T-helper 22 cell (primary cell): ENCODE measurements at places on chromosomes 3 and 15.

DNA sequence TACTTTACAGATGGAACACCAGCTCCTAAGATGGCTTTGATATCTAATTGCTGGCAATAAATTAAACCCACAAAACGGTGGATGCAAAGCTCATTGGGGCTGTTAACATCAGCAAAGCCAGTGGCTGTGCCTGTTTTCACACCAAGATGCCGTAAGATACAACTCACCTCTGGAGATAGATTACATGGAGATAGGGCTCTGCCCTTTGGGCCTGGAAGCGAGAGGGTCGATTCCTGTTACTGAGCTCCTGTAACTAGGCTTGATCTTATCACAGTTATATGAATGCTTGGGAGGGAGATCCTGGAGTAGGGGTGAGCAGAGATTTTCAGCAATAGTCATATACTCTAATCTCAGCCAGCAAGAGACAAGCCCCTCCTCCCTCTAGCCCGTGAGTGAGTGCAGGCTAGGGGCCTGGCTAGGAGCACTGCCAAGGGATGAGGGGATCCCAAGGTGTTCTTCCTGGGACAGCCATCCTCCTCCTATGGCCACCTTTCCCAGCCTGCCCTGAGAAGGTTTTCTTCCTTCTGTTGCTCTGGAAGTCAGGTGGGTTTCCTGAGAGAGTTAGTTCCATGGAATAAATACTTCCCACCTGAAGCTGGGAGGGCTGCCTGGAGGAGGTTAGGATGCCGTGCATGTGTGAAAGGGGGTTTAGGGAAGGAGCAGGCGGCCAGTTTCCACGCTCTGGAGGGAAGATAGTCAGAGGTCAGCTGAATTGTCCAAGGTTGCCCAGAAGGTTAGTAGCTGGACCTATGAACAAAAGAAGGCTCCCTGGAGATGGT, 18.1 kb upstream of the DOCK3 start:
- DNase-seq = no peak

- DNase-seq = no peak
These were observed 16.9 kb downstream of the DUSP7 start for GRCh38 chr3:52039426-52039825.

DNA sequence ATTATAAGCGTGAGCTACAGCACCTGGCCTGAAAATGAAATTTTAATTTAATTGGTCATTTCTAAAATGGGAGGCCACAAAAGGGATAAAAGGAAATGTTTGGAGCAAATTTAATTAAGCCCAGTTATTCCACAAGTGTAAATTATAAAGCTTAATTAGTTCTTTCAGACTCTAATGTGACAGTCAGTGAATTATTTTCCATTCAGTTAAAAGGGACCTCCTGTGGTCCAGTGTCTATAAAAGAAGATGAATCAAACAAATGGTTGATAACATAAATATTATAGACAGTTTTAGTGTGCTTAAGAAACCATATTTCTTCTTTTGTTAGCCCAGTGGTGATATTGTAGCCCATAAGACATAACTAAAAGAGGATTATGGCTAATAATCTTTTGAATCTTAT, 66.4 kb downstream of the CNOT10 start:
- DNase-seq = no peak

DNA sequence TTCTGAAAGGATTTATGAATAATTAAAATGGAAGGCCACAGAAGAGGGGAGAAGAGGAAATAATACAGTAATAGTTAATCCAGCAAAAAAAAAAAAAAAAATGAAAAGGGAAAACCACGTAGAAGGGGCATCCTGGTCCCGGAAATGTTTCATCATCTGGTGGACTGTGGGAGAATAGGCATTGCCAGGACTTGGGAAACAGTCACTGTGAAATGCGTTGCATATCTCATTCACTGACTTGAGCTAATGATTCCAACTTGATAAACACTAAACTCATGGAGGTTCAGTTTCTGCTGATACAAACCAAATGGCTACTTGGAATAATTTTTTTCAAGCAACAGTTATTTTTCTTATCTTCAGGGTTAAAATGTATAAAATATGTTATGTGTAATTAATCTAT, 3.2 kb downstream of the XCR1 start:
- DNase-seq = no peak

DNA sequence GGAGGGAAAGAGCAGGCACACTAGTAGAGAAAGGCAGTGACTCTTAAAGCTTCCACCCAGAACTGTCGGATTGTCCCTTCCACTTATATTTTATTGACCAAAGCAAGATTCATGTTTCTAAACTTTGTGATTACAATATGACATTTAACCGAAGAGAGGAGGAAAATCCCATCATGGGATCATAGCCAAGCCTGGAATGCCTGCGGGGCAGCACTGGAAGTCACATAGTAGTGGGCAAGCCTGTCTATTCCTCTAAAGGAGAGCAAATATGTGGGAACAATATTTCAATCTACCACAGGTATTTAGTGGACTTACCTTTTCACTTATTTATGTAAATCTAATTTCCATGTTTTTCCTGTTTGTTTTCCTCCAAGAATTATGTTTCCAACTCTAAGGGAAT, 3.8 kb upstream of the TMOD3 start:
- DNase-seq = no peak

GRCh38 chr3:42349765-42350594, 60.4 kb downstream of the LYZL4 start:
- DNase-seq = no peak
